ENCODE measurements at places on chromosomes 12 and 14. TPM values are rescaled to one million over a fixed set of nuclear protein-coding genes. Genes with fewer than 3 reads are reported as not detected.

The RESF1 gene
- total RNA-seq: 60.7 TPM

The TPH2 gene
- total RNA-seq: 1.00 TPM

The SALL2 gene
- 23.7 TPM for total RNA-seq

The OASL gene
- 0.18 TPM for total RNA-seq

The CLEC4A gene
- total RNA-seq: 0.27 TPM

The CIROP gene
- not detected for total RNA-seq

The MANSC4 gene
- total RNA-seq: 0.27 TPM

The GTF2H3 gene
- 28.0 TPM for total RNA-seq

The PZP gene
- total RNA-seq: not detected

The FAR2 gene
- total RNA-seq: 41.4 TPM

The ZNF385A gene
- total RNA-seq: 1.7 TPM

The NGB gene
- 1.5 TPM for total RNA-seq

The RNF212B gene
- total RNA-seq: not detected

The HDAC7 gene
- 12.1 TPM for total RNA-seq

The KRT3 gene
- total RNA-seq: not detected

The BIN2 gene
- 1.1 TPM for total RNA-seq

The CLEC1B gene
- total RNA-seq: not detected

The ADAM20 gene
- 7.1 TPM for total RNA-seq

The GALNT8 gene
- total RNA-seq: 26.1 TPM

The C14orf119 gene
- 16.2 TPM for total RNA-seq

The LRRC23 gene
- 12.8 TPM for total RNA-seq

The SLC5A8 gene
- 3.1 TPM for total RNA-seq

The DNAI7 gene
- total RNA-seq: 5.2 TPM

The FAM222A gene
- 8.4 TPM for total RNA-seq

The CHGA gene
- total RNA-seq: 26.8 TPM

The CLEC4D gene
- total RNA-seq: not detected

The BRI3BP gene
- 11.6 TPM for total RNA-seq

The SERPINA5 gene
- total RNA-seq: 0.36 TPM

The TAMALIN gene
- total RNA-seq: 5.4 TPM

The DPPA3 gene
- total RNA-seq: not detected

The HSPB8 gene
- 1.3 TPM for total RNA-seq

The MUCL1 gene
- total RNA-seq: not detected

The C1S gene
- 14.7 TPM for total RNA-seq

The PARPBP gene
- total RNA-seq: 15.6 TPM

The LGALS3 gene
- 8.3 TPM for total RNA-seq

The SLC39A9 gene
- 72.8 TPM for total RNA-seq

The JPH4 gene
- total RNA-seq: 33.3 TPM

The PSMA6 gene
- total RNA-seq: 87.9 TPM

The NANOG gene
- 0.27 TPM for total RNA-seq

The FIGNL2 gene
- total RNA-seq: 1.3 TPM

The SYCP3 gene
- total RNA-seq: 1.3 TPM

The C12orf56 gene
- total RNA-seq: 2.3 TPM

The SLC22A17 gene
- 115 TPM for total RNA-seq

The HPD gene
- not detected for total RNA-seq

The CFAP54 gene
- 21.2 TPM for total RNA-seq

The NTF3 gene
- total RNA-seq: 17.1 TPM

The OSGEP gene
- total RNA-seq: 48.9 TPM

The INSM2 gene
- 9.6 TPM for total RNA-seq

The RNASE7 gene
- not detected for total RNA-seq

The PCNX4 gene
- 143 TPM for total RNA-seq

The POTEM gene
- total RNA-seq: not detected

The CCDC175 gene
- 14.2 TPM for total RNA-seq

The DIO3 gene
- 6.1 TPM for total RNA-seq

The IPO8 gene
- total RNA-seq: 36.1 TPM

The NOVA1 gene
- total RNA-seq: 132 TPM

The SIVA1 gene
- 16.9 TPM for total RNA-seq

The GYS2 gene
- total RNA-seq: not detected

The RFX4 gene
- total RNA-seq: 25.9 TPM

All from cerebellum (tissue), 4 donors.